Muscle of back (tissue), 13 donors: ENCODE measurements at places on chromosomes 3 and 15.

- DNase-seq: no peak
These were observed 621.5 kb upstream of the ZNF385D start for GRCh38 chr3:22372292-22373062.

GRCh38 chr15:64807051-64807749 lies 18.2 kb downstream of the PIF1 start:
- DNase-seq: no peak

GRCh38 chr3:42493126-42493797 lies 9.2 kb upstream of the VIPR1 start:
- no peak for DNase-seq

- no peak for DNase-seq
These were observed 45.7 kb upstream of the MYZAP start for GRCh38 chr15:57545995-57546394.

DNA sequence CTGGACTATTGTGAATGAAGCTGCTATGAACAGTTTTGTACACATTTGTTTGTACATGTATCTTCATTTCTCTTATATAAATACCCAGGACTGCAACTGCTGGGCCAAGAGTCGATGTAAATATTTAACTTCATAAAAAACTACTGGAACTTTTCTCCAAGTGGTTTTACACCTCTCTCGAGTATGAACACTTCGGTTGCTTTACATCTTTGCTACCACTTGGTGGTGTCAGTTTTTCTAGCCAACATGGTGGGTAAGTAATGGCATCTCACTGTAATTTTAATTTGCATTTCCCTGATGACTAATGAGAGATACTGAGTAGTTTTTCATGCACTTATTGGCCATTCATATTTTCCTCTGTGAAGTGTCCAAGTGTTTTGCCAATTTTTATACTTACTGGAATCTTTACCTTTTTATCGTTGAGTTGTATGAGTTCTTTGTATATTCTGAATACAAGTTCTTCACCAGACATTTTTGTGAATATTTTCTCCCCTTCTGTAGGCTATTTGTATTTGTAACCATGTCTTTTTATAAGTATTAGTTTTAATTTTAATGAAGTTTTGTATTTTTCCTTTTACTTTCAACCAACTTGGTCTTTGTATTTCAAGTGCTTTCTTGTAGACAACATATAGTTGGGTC lies 44.4 kb downstream of the PCOLCE2 start:
- no peak for DNase-seq

DNA sequence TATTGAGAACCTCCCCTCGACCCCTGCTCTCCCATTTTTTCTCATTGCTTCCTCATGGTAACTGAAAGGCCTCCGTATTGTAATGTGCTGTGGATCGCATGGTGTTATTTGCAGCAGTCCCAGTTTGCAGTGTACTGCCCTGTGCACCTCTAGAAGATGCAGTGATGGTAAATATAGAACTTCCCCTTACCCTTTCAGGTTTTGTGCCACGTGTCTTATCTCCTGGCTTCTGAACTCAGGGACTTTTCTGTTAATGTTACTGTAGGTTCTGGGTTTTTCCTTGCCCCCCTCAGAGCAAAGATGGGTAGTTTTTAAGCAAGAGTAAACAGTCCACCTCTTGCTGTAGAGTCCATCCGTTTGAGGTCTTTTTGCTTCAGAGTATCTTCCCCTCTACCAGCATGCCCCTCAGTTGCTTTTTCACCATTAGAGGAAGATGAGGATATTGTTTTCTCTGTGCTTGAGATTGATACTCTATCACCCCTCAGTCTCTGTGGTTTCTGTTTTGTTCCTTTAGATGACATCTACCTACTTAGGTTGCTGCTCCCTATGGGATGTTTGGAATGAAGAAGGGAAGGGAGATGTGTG lies 22.4 kb downstream of the CHD2 start:
- no peak for DNase-seq

GRCh38 chr3:94127115-94127514 lies 64.3 kb downstream of the NSUN3 start:
- no peak for DNase-seq

DNA sequence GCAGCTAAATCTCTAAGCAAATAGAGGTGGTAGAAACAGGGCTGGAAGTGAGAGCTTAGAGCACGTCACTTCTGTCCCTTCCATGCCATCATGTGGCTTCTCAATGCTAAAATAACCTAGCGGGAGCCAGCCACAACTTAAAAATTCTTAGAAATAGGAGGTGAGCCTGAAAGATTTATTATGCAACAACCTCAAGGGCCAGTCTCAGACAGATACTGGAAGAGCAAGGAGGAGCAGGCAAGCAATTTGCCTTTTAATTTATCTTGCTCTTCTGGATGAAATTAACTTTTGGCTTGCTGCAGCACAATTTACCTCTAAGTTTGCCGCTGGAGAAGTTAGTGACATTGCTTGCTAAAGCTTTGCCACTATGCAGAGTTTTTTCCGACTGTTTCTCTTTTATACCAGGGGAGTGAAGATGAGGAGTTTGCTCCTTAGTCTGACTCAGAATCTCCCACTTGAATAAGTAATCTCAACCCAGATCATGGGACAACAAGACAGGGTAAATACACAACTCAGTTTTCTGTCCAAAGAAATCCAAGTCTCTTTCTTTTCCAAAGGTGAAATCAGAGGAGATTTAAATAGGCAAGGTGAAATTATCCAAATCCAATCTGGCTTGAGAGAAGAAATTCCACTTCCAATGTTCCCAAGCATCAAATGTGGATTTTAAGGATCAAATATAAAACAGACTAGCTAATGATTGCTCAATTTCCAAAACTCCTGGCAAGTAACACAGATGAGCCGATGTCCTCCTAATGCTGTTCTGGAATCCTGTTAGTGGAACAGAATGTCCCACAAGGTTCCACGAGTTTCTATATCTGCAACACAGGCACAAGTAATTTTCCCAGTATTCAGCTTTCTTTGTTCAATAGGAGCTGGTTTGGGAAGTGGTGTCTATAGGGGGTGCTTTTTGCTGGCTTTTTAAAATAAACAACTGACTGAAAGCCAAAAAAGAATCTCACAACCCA lies 329.4 kb upstream of the RORA start:
- peak; percentile 21 for DNase-seq

GRCh38 chr3:10392244-10392643 lies 71.3 kb upstream of the SEC13 start:
- DNase-seq: no peak

GRCh38 chr3:171654809-171655208 lies 155.5 kb downstream of the PLD1 start:
- DNase-seq: peak; percentile 90

GRCh38 chr3:50423543-50423942 lies 64.2 kb upstream of the TMEM115 start:
- DNase-seq: no peak

- DNase-seq: no peak
These were observed 369.0 kb upstream of the CFAP20DC start for GRCh38 chr3:59418836-59419235.

DNA sequence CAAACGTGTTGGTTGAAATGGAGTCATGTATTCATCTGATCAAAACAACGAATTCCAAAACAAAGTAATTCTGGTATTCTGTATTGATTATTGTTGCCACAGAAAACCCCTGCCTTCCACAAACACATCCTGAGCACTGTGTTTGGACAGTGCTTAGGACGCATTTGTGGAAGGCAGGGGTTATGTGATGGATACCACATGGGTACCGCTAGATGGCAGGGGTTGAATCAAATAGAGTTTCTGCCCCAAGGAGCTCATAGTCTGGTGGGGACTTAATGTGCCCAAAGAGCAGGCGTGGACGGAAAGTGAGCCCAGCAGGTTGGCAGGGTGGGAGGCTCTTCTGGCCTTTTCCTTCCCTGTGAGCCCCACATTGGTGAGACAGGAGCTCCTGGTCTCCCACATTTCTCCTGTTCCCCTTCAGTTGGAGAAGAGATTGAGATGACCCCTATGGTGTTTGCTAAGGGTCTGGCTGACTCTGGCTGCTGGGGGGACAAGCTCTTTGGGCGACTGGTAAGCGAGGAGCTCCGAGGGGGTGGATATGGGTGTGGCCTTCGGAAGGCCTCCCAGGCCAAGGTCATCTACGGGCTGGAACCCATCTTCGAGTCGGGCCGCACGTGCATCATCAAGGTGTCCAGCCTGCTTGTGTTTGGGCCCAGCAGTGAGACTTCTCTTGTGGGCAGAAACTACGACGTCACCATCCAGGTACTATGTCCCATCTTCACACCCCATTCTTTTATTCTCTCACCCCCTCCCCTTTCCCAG lies 22.1 kb upstream of the SLC28A1 start:
- no peak for DNase-seq

- DNase-seq: peak; percentile 72
These were observed at the start of gene STAC for GRCh38 chr3:36380221-36381031. TSS of gene STAC (plus strand) at chr3:36380504. CDS start at chr3:36380644, 140 bp downstream.

- DNase-seq: no peak
These were observed 75.2 kb upstream of the GRM7 start for GRCh38 chr3:6785726-6786125.

DNA sequence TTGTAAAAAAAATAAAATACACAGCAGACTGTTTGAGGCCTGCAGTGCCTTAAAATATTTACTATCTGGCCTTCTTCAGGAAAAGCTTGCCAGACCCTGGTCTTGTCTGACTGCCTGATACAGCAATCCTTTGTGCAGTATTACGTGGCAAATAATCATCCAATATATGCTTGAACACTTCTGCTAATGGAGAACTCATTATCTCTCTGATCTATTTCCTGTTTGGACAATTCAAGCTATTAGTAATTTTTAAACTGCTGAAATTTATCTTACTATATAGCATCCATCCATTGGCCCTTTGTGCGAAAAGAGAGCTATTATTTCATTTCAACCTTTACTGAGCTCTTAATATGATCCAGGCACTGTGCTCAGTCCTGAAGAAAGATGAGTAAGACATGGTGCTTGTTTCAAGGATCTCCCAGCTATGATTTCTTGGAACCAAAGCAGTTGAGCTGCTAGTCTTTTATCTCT lies 15.9 kb downstream of the ATG7 start:
- DNase-seq: no peak

GRCh38 chr3:128357538-128357937 lies 109.2 kb downstream of the DNAJB8 start:
- no peak for DNase-seq

DNA sequence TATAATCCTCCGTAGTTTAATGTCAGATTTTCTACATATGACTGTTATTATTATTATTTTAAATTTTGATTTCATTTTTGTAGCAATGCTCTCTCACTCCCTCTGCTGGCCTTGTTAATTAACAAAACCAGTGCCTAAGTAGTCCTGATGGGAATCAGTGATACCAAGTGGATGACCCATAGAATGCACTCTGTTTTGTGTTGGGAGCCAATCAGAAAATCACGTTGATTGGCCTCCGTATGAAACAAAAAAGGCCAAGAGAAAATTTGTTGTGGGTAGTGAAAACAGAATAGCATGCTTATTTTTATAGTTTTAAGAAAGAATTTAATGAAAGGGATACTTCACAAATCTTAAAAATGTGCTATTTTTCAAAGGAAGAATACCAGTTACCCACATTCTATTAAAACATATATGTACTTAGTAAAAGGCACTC lies 34.4 kb upstream of the MEIS2 start:
- DNase-seq: peak; percentile 54

DNA sequence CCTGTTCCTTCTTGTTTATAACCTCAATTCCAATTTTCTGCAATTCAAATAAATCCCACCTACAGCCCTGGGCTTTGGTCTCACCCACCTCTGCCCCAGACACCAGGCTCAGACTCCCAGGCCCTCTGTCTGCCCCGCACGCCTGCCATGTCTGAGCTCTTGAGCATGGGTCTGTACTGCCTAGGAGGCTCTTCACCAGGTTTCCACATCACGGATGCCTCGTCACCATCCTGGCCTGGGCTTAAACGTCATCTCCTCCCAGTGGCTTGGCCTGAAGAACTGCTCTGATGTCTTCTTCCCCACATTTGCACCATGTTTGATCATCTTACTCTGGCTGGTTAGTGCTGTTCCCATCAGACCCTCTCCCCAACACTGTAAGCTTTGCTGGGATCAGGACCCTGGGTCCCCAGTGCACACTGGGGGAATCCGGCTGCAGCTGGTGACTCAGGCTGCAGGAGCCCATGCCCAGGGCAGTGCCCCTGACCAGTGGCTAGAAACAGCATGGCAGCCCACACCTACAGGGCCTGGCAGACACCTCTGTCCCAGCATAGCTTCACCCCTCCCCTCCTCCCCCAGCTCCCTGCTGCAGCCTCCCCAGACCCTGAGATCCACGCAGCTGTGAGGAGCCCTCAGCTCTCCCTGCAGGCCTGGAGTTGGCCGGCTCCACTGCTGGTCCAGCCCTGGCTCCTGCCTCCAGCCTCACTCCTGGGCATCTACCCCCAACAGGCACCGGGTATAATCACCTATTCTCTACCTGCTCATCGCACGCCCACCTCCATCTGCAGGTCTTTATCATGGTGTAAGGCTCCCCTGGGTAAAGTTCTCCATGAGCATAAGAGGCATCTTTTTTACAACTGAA lies 162.8 kb upstream of the NSMCE3 start:
- no peak for DNase-seq

GRCh38 chr3:22685597-22685996 lies 517.5 kb upstream of the UBE2E2 start:
- no peak for DNase-seq

- no peak for DNase-seq
These were observed 17.1 kb downstream of the CCDC13 start for GRCh38 chr3:42755681-42756578.

- no peak for DNase-seq
These were observed 32.0 kb downstream of the ADAMTSL3 start for GRCh38 chr15:83685916-83686332.

DNA sequence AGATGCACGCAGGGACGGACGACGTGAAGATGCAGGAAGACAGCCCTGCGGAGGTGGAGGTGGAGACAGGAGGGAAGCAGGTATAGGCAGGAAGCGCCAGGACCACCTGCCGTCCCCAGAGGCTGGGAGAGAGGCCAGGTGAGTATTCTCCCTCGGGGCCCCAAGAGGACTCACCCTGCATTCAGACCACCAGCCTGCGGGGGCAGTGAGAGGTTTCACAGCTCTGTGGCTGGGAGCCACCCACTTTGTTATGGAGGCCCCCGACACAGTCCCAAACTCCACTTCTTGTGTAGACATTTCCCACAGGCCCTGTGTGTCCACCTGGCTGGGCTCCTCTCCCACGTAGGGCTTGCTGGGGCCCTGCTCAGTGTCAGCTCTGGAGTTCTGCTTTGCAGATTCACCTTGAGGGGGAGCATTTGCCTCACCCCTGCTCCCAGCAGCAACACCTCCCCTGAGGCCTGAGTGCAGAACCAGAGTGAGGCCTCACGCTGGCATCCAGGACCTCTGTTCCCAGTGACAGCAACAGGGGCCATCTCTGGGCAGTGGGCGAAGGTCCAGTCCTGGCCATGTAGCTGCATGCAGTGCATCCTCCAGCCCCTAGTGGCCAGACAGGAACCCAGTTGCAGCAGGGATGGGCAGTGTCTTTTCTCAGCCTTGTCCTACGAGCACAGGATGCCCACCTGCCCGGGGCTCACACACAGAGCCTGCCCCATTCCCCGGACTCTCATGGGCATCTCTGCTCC lies 119.4 kb upstream of the IQSEC1 start:
- no peak for DNase-seq

GRCh38 chr15:81225161-81225671 lies 28.5 kb downstream of the IL16 start:
- DNase-seq: peak; percentile 62

GRCh38 chr3:42652611-42653302 lies 740 bp upstream of the ZBTB47 start:
- no peak for DNase-seq
